ENCODE measurements at places on chromosomes 3 and 15.

DNA sequence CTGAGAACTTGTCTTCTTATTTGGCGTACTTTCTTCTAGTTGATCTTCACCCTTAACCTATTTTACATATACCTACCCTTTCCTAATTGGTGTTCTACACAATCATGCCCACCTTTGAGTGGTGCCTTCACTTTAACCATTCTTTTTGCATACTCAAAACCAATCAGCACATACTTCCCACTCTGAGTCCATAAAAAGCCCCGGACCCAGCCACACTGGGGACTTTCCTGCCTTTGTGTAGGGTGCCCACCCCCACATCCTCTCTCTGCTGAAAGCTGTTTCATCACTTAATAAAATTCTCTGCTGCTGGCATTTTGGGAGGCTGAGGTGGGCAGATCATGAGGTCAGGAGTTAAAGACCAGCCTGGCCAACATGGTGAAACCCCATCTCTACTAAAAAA lies 15.9 kb upstream of the CHST2 start:
- DNase-seq = no peak

DNA sequence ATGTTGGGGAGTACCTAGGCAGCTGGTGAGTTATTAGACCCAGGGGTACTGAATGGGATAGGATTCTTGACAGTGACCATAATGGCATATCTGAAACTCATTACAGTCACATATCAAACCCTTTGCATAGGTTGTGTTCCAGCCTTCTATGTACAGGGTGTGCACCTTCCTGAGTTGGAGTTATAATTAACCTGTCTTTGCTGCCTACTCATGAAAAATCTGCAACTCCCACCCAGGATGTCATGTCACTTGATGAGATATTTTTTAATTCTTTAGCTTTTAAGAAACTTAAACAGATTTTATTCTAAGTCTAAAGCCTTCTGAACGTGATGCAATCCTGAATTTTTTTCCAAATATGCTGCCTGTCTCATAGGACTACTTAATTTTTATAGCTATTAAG lies 21.1 kb upstream of the ADGRG7 start:
- DNase-seq = no peak

GRCh38 chr3:136893848-136894443 lies 31.9 kb downstream of the NCK1 start:
- no peak for DNase-seq

DNA sequence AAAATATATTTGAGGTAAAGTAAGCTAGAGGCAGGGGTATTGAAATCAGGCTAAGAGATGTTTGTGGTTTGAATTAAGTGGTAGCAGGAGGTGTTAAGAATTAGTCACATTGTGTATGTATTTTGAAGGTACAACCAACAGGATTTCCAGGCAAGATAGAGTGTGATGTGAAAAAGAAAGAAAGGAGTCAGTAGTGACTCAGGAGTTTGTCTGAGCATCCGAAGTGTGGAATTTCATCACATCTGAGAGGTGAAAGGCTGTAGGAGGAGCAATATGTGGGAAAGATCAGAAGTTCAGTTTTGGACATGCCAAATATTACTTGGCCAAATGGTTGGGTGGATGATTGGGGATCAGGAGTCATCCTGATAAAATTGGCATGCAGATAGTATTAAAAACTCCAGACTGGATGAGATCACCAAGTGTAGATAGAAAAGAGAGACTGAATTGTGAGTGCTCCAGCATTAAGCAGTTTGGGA lies 32.1 kb upstream of the EBLN2 start:
- no peak for DNase-seq

DNA sequence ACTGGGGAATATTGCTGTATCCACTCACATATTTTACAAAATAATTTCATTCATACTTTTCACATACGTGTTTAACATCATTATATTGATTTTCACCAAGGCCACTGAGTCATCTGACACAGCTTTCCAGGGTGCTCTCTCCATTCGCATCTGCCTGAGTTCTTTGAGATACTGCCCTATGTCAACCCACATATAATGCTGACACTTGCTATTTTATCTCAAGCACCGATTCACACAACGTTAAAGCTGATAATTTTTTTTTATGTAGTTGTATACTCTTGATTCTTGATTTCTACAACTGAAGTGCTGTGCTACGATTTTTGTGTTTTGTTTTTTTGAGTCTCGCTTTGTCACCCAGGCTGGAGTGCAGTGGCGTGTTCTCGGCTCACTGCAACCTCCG lies 249.8 kb upstream of the CDIN1 start:
- no peak for DNase-seq

DNA sequence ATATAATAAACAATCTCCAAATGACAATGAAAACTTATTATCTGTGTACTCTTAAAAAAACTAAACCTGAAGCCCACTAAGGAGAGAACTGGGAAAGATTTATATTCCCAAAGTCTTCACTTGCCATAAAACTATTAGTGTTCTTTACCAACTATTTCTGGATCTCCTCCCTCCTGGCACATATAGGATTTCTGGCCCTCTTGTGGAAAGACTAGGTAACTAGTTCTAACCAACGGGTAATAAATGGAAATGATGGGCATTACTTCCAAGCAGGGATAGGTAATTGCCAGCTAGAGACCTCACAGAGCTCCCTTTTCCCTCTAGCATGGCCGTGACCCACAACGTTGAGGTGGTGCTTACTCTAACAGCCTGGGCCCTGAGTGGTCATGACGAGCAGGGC lies 110.1 kb downstream of the DNAH12 start:
- no peak for DNase-seq

GRCh38 chr3:184177767-184178306 lies 3.2 kb downstream of the AP2M1 start:
- no peak for DNase-seq

DNA sequence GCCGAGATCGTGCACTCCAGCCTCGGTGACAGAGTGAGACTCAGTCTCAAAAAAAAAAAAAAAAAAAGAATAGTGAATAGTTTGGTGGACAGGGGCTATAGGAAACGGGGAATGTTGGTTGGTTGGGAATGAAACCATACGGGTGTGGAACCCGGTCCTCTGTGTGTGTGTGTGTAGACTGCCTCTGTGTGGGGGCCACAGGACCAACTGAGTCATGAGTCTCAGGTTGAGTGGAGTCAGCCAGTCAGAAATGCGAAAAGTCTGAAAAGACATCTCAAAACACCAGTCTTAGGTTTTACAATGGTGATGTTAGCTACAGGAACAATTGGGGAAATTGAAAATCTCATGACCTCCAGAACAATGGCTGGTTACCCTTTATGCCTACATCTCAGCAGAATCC lies 44.5 kb downstream of the ZDHHC19 start:
- DNase-seq = no peak

- peak; percentile 42 for DNase-seq
Observed at GRCh38 chr15:72796515-72797337, 13.2 kb upstream of the ADPGK start.

DNA sequence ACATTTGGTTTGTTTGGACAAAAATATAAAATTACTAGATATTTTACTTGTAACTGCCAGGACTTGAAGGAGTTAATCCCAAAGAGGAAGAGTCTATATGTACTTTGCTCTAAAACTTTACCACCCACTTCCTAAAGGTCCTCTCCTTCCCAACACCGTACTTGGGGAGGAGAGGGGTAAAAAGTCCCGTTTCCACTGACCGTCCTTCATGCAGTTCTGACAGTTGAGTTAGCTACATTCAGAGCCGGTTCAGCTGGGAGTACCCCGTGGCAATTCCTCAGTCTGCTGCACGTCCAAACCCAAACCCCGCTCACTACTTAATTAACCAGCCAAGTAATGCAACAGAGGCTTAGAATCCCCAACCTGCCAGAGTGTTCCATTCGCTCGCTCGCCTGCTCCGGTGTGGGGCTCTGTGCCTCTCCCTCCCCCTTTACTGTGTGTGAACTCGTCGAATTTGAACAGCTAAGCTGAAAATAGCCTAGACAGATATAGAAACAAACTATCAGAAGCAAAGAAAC lies 519.7 kb downstream of the FOXP1 start:
- DNase-seq = peak; percentile 32

Data from mucosa of gallbladder (tissue), 1 donor.